T-helper 9 cell (primary cell): ENCODE measurements at places on chromosomes 6 and 20.
A peak's percentile ranks its signal among the peaks of the same experiment; 100 is the strongest.

DNA sequence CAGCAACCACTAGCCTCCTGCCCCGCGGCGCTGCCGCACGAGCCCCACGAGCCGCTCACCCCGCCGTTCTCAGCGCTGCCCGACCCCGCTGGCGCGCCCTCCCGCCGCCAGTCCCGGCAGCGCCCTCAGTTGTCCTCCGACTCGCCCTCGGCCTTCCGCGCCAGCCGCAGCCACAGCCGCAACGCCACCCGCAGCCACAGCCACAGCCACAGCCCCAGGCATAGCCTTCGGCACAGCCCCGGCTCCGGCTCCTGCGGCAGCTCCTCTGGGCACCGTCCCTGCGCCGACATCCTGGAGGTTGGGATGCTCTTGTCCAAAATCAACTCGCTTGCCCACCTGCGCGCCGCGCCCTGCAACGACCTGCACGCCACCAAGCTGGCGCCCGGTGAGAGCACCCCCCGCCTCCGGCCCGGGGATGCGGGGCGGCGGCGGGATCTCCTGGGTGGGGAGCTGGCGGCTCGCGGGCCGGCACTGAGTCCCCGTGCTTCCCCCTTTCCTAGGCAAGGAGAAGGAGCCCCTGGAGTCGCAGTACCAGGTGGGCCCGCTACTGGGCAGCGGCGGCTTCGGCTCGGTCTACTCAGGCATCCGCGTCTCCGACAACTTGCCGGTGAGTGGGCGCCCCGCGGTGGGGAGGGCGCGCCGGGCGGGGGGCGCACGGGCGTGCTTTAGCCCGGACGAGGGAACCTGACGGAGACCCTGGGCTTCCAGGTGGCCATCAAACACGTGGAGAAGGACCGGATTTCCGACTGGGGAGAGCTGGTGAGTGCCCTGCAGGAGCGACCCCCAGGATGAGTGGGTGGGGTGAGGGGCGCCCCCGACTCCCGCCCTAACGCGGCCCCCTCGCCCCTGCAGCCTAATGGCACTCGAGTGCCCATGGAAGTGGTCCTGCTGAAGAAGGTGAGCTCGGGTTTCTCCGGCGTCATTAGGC lies 585 bp downstream of the PIM1 start:
- DNase-seq, result peak; percentile 29

- DNase-seq, result no peak
These were observed 132.8 kb downstream of the PHACTR3 start for GRCh38 chr20:59737073-59737666.

GRCh38 chr6:100112855-100113508 lies 119.0 kb upstream of the MCHR2 start:
- no peak for DNase-seq

GRCh38 chr6:121856296-121856695 lies 420.9 kb downstream of the GJA1 start:
- DNase-seq, result no peak

- no peak for DNase-seq
These were observed 542 bp downstream of the TUBE1 start for GRCh38 chr6:112086744-112087135.

GRCh38 chr6:76835293-76835692 lies 628.0 kb downstream of the HTR1B start:
- DNase-seq, result no peak

DNA sequence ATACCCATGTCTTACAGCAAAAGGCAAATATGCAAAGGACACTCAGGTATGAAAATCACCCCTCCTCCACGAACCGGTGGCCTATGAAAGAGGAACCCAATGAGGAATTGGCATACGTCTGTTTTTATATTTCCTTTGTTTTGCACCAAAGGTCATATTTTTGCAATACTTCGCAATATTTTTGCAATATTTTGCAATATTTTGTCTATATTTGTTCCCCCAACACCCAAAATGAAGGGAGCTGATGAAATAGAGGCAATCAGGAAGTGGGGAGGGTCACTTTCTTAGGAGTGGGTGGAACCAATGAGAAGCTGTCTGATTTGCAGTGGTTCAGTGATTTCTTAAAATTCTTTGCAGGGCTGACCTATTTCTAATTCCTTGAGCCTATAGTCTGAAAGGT lies 296.8 kb upstream of the TSHZ2 start:
- no peak for DNase-seq

DNA sequence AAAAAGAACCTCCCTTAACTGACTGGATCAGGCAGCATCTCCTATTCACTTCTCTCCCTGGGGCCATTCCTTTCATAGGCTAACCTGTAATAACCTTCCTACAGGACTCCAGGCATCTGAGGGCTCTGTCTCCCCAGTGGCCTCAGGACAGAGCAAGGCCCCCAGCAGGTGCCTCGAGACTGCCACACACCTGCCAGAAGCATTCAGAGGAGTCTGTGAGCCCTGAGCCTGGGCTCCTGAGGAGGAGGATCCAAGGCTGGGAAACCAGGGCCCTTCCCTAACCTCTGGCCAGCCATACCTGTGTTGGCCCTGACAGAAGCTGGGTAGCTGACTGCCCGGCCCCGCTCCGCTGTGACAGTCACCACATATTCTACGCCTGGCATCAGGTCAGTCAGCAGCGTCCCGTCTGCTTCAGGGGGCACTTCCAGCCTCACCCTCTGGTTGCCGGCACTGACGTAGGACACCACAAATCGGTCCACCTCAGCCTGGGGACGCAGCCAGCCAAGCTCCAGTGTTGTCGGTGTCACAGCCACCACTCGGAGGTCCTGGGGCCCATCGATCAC lies 20.6 kb downstream of the TNXB start:
- DNase-seq, result no peak

DNA sequence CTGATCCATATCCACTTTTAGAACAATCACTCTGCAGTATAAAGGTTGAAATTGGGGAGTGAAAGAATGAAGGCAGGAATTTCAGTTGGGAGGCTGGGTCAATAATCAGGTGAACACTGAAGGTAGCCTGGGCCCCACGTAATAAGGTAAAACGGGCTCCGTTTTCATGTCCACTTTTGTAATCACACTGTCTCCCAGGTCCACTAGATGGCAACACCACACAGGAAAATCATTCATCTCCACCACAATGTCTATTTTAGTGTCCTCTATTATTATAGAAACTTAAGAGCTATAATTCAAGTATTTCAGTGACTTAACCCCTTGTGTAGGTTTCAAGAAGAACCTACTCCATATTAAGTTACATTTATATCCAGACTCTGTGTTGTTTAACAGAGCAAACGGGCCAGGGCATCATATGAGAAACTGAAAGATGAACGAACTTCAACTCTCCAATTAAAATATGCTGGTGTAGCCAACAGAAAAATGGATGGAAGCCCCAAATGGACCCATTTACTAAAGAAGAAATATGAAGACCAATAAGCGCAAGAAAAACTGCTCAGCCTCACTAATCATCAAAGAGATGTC lies 45.9 kb upstream of the MC3R start:
- no peak for DNase-seq

DNA sequence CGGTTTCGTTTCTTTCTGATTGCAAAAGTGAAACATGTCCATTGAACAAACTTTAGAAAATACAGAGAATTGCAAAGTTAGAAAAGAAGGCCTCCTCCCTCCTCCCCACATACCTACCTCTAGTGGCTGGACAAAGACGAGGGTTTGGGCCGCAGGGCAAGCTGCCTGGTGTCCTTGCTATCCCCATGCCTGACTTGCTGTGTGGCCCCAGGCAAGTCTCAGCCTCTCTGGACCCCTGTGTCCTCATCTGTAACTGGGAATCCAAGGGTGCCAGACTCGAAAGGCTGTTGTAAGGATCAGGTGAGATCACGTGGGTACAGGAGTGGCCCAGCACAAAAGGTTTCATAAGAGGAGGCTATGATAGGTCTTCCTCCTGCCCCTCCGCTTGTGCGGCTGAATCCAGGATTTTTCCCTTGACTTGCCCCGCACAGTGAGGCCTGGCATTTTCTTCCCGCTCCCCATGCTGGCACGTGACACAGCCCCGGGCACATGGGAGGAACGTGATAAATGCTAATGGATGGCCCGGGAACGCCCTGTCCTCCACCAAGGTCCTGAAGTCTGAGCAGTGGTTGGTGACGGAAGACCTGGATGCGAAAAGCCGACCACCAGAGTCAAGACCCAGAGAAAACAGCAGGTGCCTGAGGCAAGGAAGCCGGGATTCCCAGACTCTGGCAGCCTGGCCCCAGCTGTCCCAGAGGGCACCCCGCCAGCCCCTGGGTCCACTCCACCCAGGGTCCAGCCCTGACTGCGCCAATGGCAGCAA lies 55.8 kb downstream of the UBE2V1 start:
- DNase-seq, result no peak

DNA sequence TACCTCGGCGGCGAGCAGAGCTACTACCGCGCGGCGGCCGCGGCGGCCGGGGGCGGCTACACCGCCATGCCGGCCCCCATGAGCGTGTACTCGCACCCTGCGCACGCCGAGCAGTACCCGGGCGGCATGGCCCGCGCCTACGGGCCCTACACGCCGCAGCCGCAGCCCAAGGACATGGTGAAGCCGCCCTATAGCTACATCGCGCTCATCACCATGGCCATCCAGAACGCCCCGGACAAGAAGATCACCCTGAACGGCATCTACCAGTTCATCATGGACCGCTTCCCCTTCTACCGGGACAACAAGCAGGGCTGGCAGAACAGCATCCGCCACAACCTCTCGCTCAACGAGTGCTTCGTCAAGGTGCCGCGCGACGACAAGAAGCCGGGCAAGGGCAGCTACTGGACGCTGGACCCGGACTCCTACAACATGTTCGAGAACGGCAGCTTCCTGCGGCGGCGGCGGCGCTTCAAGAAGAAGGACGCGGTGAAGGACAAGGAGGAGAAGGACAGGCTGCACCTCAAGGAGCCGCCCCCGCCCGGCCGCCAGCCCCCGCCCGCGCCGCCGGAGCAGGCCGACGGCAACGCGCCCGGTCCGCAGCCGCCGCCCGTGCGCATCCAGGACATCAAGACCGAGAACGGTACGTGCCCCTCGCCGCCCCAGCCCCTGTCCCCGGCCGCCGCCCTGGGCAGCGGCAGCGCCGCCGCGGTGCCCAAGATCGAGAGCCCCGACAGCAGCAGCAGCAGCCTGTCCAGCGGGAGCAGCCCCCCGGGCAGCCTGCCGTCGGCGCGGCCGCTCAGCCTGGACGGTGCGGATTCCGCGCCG lies 994 bp downstream of the FOXC1 start:
- DNase-seq, result no peak

DNA sequence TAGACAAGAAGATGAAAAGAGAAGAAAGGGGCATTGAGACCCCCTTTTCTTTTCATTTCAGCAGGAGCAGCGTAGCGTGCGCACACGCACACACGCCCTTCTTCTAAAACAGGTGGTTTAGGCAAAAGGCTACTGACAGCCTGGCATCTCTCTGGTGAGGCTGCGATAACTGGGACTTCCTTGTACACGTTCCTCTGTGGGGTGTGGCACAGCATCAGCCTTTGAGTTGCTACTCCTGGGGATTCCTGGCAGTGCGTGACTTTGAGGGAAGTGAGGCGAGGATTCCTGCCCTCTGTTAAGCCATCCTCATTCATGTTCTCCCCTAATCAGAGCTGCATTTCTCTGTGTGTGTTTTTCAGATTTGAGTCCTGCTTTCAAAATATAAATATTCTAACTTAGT lies 94.7 kb downstream of the TMEM170B start:
- DNase-seq, result no peak

DNA sequence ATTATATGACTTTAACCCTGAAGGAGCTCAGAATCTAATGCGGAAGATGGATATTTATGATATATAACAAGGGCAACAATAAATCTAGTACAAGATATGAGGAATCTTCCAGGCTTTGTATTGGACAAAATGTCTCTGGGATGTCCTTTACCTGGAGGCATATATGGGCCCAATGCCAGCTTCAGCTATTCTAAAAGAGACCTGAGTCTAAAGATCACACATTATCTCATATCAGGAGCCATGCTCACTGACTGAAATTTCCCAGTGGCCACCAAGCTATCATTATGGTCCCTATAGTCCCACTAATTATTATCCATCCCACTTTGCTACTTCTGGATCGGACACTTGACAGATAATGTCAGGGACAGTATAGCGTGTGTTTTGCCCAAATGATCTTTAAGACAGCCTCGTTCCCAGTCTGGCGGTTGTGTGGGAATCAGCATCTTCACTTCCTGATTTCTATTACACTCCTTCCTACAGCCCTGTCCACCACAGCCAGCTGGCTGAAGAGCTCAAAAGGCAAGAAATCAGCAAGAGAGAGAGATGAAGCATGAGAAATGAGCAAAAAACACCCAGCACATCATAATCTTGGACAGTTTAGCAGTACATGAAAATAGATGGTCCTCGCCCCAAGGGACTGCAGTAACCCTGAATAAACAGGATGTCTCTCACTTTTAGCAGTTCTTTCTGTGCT lies 34.9 kb downstream of the KLHL31 start:
- no peak for DNase-seq

DNA sequence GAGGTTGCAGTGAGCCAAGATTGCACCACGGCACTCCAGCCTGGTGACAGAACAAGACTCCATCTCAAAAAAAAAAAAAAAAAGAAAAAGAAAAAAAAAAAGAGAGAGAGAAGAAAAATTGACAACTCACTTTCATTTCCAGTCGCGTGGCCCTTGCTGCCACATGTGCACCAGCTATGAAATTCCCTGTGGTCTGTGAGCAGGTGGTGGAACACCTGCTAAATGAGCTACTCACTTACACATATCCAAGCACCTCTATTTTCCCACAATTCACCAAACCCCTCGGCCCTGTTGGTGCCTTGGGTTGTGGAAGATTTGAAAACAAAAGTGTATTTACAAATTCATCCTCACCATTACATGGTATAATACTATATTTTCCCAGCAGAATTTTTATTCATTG lies 105.2 kb upstream of the ASF1A start:
- DNase-seq, result no peak

DNA sequence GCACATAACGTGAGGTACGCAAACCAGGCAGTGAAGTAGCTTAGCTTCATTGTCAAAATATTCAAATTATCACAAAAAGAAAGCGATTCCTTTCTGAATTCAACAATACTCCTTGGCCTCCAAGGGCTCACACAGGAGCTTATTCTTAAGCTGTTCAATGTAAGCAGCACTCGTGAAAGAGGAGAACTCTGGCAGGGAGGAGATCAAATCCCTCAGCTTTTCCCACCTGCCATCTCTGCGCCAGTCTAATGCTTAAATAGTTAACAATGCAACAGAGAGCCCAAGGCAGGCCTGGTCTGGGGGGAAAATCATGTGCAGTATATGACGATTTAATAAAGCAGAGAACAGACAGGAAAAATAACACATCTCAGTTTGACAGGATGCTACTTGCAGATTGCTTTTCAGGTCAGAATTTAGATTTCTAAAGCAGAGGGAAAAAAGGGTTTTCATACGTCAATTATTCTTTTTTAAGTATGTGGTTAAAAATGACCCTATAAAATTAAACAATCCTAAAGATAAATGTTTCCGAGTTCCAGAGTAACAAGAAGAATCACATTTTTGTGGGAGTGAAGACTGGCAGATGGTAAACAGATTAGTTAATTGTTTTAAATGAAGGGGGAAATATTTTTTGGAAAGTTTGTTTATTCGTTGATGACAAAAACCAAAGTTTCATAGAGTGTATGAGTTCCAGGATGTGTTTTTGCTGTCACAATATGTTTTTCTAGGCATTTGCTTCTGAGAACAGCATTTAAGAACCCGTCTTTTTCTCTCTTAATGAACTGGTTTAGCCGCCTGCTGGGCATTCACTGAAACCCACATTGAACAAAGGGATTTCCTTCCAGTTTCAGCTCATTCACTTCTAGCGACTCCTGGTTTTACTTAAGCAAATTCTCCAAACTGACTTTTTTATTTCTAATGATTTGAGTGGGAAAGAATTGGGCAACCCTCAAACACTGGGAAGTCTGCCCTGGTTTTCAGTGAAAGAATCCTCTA lies 45.9 kb downstream of the PLAGL1 start:
- DNase-seq, result no peak
